ENCODE measurements at places on chromosomes 11 and 22.

DNA sequence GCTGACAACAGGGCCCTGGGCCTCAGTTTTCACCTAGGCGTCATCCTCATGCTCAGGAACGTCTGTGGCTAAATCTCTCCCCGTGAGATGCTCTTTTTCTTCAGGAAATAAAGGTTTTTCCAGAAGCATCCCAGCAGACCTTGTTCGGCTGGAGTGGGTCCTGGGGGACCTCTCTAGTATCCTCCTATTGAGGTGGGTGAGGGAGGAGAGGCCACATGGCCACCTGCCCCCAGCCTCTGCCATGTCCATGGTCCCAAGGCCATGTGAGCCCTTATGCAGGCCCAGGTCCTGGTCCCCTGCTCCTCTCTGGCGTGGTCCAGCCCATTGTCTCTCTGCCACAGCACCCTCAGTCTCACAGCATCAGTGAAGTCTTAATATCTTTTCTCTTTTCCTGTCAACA lies 22.0 kb downstream of the ALG12 start:
- no peak for DNase-seq

GRCh38 chr22:39543095-39543494 lies 10.5 kb upstream of the RPS19BP1 start:
- DNase-seq = no peak

- no peak for DNase-seq
Observed at GRCh38 chr22:19042285-19043120, 79.7 kb downstream of the DGCR2 start.

DNA sequence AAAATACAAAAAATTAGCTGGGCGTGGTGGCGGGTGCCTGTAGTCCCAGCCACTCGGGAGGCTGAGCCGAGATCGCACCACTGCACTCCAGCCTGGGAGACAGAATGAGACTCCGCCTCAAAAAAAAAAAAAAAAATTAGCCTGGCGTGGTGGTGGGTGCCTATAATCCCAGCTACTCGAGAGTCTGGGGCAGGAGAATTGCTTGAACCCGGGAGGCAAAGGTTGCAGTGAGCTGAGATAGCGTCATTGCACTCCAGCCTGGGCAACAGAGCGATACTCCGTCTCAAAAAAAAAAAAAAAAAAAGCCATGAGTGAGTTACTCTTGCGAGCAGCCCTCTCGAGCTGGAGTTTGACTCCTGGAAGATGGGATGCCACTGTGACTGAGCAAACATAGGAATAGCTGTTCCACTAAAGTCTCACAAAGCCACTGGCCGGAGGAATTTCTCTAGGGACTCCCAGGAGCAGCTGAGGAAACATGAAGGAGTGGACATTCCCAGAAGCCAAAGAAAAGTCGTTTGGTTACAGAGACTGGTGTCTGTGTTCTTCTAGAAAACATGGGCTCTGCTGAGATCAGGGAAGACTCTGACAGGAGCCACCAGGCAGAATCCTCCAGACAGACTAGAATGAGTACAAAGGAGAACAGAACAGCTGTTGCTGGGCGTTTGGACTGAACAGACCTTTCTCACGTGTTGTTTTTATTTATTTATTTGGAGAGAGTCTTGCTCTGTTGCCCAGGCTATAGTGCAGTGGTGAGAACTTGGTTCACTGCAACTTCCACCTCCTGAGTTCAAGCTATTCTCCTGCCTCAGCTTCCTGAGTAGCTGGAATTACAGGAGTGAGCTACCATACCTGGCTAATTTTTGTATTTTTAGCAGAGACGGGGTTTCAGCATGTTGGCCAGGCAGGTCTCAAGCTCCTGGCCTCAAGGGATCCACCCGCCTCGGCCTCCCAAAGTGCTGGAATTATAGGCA lies 32.4 kb upstream of the MYH9 start:
- no peak for DNase-seq

DNA sequence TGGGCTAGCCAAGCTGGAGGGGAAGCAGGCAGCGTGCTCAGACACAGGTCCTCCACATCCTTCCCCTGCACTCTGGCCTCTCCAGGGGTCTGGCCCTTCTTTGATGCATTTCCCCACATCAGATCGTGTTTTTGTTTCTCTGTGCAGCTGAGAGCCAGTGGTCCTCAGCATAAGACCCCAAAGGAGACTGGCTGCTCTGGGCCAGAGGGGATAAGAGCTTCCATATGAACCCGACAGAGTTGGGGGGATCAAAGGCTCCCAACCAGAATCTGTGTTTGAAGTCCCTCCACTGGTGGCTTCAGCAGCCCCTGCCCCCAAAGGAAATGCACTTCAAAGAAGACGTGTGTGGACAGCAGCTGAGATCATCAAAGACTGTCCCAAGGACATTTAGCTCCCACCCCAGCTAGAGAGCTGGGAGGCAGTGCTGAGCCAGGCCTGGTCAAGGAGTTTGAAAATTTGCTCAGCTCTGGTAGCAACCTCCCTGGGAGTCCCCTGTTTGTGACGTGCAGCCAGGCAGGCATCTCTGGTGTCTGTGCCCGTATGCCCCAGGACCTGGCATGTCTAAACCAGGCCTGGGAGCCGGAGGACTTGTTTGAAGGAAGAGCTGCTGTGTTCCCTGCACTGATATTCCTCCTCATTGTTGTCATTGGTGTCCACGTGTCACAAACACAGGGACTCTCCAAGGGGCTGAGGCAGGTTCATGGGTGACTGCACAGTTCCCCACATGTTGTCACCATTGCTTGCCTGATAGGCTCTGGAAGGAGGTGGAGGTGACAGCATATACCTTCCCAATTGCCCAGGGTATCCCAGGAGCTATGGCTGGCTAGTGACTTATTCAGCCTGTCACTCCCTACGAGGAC lies 99.0 kb downstream of the AMOTL1 start:
- DNase-seq = no peak

- DNase-seq = no peak
Observed at GRCh38 chr11:122028545-122028944, 87.5 kb downstream of the BLID start.

Measured in NCI-H2029 treated with DMSO at 0.1 percent for 48 hours (cell line).